ENCODE measurements at places on chromosomes 5 and 9.

- DNase-seq = peak; percentile 83
These were observed 2.1 kb upstream of the TRAF1 start for GRCh38 chr9:120928483-120929228.

DNA sequence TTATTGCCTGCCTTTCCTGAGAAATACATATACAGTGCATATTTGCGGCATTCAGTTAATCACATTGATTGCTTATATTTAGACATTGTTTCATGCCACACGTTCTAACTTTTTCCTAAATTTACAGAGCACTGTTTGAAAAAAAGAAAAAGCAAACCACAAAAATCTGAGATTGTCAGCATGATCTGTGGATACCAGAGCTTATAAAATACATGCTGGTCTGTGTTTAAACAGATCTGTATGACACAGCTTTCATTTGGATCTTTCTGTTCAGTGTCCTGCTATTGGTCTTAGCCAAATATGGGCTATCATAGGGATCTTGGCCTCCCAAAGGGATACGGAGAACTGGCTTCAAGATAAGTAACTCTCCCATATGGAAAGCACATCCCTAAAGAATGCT lies 20.2 kb downstream of the ALDH1A1 start:
- no peak for DNase-seq

DNA sequence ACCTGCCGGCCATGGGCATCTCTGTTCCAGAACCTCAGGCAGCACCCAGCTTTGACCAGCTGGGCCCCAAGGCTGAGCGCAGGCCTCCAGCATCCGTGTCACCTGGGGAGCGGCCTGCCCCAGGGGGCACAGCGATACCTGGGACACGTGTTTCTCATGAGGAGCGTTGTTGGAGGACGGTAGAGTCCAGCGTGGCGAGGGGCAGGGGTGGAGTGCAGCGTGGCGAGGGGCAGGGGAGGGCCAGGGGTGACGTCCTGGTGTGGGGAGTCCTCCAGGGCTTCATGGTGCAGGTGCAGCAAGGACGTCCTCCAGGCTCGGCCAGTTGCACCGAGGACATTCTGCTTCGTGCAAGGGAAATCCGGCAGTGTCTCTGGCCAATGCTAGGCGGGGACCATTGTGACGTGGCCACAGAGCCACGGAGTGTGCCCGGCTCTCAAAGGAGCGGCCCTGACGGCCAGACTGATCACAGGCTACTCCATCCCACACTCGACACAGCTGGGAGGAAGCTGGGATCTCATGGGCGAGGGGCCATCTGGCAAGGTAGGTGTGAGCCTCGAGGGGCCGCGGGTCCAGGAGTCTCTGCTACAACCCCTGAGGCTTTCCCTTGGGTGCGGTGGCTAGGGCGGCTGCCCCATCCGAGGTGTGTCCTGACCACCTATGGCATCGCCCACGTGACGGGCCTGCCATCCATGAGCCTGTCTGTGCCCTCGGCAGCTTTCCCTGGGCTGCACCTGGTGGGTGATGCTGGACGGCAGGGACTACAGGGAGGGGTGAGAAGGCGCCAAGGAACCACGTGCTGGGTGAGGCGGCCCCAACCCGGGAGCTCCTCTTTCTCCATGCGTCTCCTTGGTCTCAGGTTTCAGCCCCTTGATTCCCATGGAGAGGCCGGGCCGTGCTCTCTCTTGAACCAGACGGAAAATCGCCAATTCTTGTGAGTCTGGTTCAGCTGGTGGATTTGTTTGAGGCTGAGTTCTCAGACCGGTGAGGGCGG lies 33.8 kb downstream of the SLC9A3 start:
- DNase-seq = no peak

GRCh38 chr9:34690983-34691935 lies at the start of gene CCL19:
Gene CCL19 (minus strand): TSS chr9:34691276. CDS start chr9:34691139, 137 bp downstream.
- DNase-seq = no peak

GRCh38 chr5:96483878-96484277 lies 50.8 kb upstream of the PCSK1 start:
- no peak for DNase-seq

GRCh38 chr5:43073597-43074546 lies 33.8 kb upstream of the ANXA2R start:
- DNase-seq = no peak

- DNase-seq = no peak
These were observed 9.6 kb upstream of the FLT4 start for GRCh38 chr5:180658774-180659564.

- no peak for DNase-seq
These were observed 37.0 kb downstream of the CXXC5 start for GRCh38 chr5:139684881-139685749.

DNA sequence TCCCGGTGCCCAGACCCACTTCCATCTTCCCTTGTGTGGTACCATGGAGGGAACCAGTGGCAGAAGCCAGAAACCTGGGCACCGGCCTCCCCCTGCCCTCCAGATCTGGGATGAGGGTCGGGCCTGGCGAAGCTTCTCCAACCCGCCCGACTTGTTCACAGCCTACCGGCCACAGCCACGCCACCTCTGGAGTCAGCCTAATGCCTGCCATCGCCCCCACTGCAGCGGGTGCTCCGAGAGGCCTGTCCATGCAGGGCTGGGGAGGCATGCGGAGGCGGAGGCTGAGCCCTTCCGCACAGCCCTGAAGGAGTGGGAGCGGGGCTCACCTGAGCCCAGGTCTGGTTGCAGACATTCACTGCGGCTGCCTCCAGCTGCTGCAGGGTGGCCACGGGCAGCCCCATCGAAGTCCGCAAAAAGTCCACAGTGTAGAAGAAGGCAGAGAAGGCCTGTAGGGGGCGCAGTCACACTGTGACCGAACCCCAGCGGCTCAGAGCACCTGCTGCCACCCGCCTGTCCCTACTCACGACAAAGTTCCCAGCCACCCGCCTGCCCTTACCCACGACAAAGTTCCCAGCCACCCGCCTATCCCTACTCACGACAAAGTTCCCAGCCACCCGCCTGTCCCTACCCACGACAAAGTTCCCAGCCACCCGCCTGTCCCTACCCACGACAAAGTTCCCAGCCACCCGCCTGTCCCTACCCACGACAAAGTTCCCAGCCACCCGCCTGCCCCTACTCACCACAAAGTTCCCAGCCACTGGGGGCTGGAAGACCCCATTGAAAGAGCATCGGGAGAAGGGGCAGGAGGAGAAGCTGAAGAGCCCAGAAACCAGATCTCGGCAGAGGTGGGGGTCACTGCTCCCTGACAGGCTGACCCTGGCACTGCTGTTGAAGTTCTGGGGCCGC lies 3.8 kb upstream of the NPDC1 start:
- DNase-seq = no peak

DNA sequence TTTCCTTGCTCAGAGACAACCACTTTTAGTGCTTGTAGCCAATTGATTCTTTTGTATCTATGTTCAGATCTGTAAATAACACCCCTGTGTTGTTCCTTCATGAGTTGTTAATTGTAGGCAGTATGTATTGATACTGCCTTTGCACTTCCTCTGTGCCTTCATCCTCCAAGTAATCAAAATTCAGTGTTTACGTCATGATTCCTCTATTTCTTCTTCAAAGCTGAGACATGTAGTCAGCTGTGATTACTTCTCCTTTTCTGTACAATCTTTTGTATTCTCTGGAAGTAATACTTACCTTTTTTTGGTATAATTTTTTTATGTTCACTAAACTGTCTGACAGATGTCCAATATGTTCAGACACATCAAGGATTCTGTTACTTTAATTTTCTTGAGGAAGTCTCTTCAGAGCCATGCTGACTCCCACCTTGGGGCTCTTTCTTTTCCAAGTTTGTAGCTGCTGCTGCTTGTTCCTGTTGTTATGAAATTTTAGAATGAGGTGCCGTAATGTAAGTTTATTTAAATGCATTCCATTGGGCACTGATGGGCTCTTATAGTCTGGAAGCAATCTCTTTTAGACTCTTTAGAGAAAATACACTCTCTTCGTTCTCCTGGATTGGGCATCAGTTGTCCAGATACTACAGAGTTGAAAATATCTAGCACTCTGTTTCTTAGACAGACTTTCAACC lies 30.5 kb upstream of the LRRC70 start:
- no peak for DNase-seq

DNA sequence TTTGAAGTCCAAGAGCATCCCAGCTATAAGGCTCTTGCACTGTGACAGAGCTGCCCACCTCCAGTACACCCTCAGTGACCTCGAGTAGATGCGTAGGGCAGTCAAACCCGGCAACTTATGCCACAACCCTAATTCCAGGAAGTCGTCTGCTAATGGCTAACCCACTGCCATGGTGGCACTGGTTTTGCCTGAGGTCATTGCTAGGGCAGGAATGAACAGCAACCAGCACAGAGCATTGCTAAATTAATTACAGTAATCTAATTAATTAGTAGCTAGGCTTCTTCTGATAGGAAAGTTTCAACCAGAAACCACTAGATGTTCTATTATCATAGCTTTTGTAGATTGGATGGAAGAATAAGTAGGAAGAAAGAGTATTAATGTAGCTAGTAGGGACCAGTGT lies 122.8 kb downstream of the DPYSL3 start:
- no peak for DNase-seq

- DNase-seq = no peak
These were observed 143.4 kb downstream of the MYO10 start for GRCh38 chr5:16792598-16793275.

- DNase-seq = no peak
These were observed 254.8 kb upstream of the FTMT start for GRCh38 chr5:121596882-121597281.

Measured in right forelimb (tissue), 1 donor.